Activated CD4-positive, alpha-beta memory T cell treated with anti-CD3 and anti-CD28 coated beads, Interleukin-2, amount 10 ng/mL, durations not matched to agents 7 days and 5 days (primary cell): ENCODE measurements at places on chromosomes 16 and 17.

GRCh38 chr16:46586011-46586577 lies 35.1 kb downstream of the SHCBP1 start:
- DNase-seq = no peak

DNA sequence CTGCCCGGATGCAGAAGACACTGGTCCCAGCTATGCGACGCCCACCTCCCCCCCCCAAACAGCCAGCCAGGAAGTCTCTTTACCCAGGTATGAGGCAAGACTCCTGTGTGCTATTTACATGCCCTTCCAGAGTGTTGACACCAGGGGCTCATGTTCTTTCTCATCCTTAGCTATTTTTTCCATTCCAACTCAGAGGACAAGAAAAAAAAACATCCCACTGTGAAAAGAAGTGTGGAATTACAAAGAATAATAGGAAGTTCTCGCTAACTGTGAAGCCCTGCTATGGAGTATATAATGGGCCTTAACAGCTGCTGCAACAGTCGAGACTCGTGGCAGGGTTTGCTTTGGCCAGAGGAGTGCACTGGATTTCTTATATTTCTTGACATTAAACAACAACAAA lies 584.9 kb downstream of the CDH13 start:
- no peak for DNase-seq

- DNase-seq = no peak
Observed at GRCh38 chr16:86338403-86339115, 171.8 kb upstream of the FOXF1 start.

GRCh38 chr16:17384471-17384870 lies 86.3 kb downstream of the XYLT1 start:
- no peak for DNase-seq

GRCh38 chr17:48873209-48873608 lies 19.4 kb upstream of the ATP5MC1 start:
- no peak for DNase-seq

DNA sequence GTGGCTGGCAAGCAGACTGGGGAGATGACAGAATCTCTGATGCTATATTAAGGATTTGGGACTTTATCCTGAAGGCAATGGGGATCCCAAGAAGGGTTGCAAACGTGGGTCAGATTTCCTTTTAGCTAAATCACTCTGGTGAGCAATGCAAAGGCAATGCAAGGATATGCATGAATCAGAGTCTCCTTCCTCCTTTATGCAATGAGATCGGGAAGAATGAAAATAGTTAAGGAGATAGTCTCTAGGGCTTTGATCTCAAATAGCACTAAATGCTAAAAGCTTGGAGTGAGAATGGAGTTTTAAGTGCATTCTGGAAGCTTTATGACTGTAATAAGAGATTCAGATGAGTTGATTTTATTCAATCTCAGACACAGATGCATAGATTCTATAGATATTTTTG lies 27.2 kb upstream of the SHISA9 start:
- no peak for DNase-seq

GRCh38 chr16:24853830-24854229 lies 8.1 kb downstream of the SLC5A11 start:
- no peak for DNase-seq
